ENCODE measurements at places on chromosomes 7 and 10. TPM values are rescaled to one million over a fixed set of nuclear protein-coding genes. Genes with fewer than 3 reads are reported as not detected.

TCAF2 gene
- polyA plus RNA-seq: 3.8 TPM

FAM241B gene
- polyA plus RNA-seq: 10.0 TPM

MARCHF5 gene
- 68.0 TPM for polyA plus RNA-seq

CCDC6 gene
- 46.2 TPM for polyA plus RNA-seq

AS3MT gene
- 18.7 TPM for polyA plus RNA-seq

PLXDC2 gene
- 32.2 TPM for polyA plus RNA-seq

GPR37 gene
- polyA plus RNA-seq: 1.0 TPM

DNA sequence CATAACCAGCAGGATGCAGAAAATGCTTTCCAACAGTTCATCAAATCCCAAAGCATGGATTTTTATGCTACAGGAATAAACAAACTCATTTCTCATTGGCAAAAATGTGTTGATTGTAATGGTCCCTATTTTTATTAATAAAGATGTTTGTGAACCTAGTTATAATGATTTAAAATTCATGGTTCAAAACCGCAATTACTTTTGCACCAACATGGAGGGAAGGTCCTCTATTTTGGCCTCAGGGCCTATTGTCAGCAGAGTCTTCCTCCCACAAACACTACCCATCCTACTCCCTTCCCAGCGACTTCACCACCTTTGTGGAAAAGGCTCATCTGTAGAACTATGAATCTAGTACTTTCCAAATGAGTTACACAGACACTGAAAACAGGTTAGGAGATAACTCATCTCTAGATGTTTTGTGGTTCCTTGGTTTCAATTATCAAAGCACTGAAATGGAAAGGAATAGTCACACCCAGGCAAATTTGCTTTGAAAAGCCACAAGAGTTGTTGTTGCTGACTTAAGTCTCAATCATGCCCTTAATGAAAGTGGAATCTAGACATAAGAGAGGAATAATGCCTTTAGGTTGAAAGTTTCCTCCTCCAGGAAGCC is 59.4 kb upstream of the FRMD4A start:
- DNase-seq: no peak

DNA sequence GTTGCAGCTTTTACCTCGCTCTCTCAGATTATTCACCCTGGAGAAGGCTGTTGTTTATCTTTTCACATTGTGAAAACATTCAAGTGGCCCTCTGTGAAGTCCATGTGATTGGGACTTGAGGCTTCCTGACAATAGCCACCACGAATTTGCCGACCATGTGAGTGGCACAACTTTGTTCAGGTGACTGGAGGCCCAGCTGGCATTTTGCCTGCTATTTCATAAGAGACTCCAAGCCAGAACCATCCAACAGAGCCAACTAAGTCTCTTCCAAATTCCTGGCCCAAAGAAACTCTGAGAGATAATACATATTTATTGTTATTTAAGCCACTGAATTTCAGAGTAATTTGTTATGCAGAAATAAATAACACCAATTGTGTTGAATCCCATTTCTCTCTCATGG is 38.2 kb upstream of the CCSER2 start:
- DNase-seq: no peak

DNA sequence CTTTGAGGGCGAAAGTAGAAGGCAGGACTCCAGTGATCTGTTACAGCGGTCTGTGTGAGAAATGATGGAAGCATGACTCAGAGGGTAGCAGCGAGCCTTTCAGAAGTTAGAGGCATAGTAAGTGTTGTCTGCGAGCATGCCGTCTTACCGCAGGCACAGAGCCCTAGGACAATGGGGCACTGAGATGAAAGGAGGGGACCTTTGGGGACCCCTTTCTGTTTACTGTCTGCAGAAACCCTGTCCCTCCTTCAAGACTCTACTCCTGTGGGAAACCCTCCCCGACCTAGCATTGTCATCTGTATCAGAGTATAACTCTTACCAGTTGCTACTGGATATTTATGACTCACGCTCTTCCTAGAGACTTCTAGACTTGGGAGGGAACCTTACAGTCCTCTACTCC is 87.2 kb upstream of the AGK start:
- no peak for DNase-seq

DNA sequence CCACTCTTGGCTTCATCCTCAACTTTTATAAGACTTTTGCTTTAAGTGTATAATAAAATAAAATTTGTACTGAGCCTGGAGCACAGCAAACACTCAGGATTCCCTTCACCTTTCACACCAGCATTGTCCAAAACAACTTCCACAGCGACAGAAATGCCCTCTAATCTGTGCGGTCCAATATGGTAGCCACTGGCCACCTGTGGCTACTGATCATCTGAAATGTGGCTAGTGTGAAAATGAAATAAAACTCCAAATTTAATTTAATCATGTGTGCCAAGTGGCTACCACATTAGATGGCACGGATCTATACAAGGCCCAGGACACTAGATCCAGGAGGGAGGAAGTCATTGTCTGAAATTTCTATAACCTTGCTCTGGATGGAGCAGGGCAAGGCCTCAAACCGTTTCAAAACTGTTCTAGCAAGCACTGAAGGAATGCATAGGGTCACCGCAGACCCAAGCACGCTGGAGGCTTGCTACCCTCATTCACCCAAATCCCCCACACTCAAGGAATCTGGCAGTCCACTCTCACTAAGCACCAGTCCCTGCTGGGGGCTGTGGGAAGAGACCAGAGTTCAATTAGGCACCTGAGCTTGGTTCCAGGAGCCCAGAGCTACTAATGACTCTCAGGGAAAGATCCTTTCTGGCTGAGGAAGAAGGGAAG is 6.3 kb upstream of the MYO1G start:
- no peak for DNase-seq

DNA sequence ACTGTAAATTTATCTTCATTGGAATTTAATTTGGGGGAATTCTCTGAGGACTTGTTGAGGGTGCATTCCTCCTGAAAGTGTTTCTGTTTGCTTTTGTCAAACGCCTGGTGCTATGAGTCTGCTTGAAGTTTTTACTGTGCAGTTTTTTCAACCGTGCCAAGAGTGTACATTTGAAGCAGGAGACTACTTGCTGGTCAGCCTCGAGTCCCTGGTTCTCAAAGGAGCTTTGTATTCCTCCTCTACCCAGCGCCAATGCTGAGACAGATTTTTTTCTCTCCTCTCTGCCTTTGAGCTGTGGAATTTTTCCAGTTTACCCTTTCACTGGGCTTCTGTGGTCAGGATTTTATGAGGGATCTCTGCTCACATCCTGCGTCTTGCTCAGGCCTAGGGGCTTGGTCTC is 62.1 kb downstream of the NPY start:
- DNase-seq: no peak

- DNase-seq: no peak
Observed at GRCh38 chr7:139844779-139845442, 15.8 kb downstream of the TBXAS1 start.

- DNase-seq: no peak
Observed at GRCh38 chr10:22442468-22442867, 97.2 kb downstream of the SPAG6 start.

DNA sequence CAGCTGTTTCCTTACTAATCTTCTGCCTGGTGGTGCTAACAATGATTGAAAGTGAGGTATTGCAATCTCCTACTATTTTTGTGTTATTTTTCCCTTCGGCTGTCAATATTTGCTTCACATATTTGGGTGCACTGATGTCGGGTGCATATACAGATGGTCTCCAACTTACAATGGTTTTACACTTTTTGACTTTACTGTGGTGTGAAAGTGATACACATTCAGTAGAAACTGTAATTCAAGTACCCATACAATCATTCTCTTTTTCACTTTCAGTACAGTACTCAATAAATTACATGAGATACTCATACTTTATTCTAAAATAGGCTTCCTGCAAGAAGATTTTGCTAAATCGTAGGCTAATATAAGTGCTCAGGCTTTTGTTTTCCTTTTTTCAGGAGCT is 73.2 kb downstream of the RNF216 start:
- DNase-seq: no peak

- no peak for DNase-seq
Observed at GRCh38 chr7:131897016-131897789, 340.8 kb upstream of the PODXL start.
